ENCODE measurements at places on chromosomes 6 and 20.

GRCh38 chr20:10093087-10093591 is 58.4 kb downstream of the ANKEF1 start:
- no peaks in the 10 kb centered on the region for H3K27me3 ChIP-seq
- H3K27ac ChIP-seq: no peak overlapping the region
- H3K4me3 ChIP-seq: no peak overlapping the region
- no peak for DNase-seq
- H3K36me3 ChIP-seq: no peaks in the 10 kb centered on the region

DNA sequence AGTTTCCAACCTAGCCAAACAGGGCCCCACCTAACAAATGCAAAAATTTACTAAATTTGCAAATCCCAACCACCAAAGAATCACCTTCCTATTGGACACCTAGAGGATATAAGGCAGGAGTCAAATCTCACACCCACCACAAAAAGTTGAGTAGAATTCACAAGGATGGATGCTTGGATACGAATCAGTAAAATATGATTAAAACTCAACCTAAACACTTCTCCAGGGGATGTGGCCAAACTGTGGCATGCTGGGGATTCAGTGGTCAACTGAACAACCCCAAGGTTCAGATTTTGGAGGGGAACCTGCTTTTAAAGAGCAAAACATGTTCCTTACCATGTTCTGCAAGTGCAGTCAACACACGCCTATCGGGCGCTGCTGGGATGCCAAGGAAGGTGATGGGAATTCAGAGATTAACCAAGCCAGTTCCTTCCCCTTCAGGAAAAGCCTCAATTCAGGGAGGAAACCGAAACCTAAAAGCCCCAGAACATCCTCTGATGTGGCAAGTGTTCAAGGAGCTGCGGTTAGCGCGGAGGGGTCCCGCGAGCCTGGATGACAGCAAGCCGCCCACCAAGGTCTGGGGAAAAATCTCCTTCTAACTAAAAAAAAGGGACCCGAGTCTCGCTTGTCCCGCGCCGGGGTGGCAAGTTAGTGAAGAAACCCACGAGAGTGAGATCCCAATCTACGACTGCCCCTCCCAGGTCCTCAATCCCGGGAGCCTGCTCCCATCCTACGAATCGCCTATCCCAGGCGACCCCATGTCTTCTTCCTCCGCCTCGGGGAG is 902 bp downstream of the SAMHD1 start:
- H3K27ac ChIP-seq: peak overlapping the region; percentile 94
- H3K4me3 ChIP-seq: peak overlapping the region; percentile 92

DNA sequence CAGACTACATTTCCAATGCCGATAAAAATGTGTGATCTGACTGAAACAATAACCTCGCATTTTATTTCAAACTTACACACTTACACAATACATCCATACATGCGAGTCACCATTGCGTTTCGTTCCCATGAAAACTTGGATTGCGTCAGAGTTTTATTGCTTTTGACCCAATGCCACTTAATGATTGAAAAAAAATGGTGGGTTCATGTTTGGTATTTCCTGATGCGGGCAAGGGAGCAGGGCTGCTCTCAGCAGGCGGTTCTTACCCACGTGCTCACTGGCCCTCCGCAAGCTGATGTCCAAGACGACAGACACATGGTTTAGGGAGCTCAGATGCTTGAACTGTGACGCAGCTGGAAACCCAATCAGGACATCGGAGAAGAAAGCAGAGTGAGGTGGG is 281.0 kb upstream of the SULF2 start:
- no peak overlapping the region for H3K4me3 ChIP-seq
- H3K27me3 ChIP-seq: no peaks in the 10 kb centered on the region
- no peak for DNase-seq
- peaks cover 14% of the 10 kb centered on the region for H3K4me1 ChIP-seq

- H3K4me1 ChIP-seq: no peaks in the 10 kb centered on the region
- no peaks in the 10 kb centered on the region for H3K36me3 ChIP-seq
- H3K4me3 ChIP-seq: no peak overlapping the region
- no peak for DNase-seq
- H3K27ac ChIP-seq: no peak overlapping the region
Observed at GRCh38 chr20:23000232-23000947, 34.7 kb upstream of the SSTR4 start.

DNA sequence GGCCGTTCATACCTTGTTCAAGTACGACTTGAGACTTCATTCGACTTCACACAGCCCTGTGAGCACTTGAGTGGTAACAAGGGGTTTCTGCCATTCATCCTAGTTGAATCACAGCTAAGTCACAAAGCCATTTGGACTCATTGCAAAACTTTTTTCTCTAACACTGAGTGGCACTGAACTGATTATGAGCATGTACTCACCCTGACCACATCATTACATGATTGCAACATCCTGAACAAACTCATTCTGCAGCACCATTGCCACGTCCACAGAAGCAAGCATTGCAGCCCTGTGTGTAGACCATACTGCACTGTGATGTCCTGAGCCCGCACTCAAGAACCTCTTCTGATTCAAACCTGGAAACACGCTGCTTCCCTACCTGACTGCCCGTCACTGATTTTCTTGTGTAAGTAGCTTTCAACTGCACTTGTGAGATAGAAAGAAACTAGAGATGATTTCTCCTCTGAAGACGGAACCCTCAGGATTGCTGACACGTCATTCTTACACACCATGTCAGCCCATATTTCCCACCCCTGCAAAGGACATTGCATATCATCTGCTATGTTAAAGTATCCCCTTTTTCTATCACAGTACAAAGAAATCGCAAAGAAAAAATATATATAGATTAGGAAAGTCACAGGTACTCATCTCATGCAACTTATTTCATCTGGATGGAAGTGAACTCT is 81.6 kb downstream of the C6orf118 start:
- no peak overlapping the region for H3K27ac ChIP-seq
- no peak overlapping the region for H3K4me3 ChIP-seq
- H3K36me3 ChIP-seq: no peaks in the 10 kb centered on the region
- H3K4me1 ChIP-seq: no peaks in the 10 kb centered on the region
- DNase-seq: no peak

GRCh38 chr20:16535277-16535676 is 38.0 kb downstream of the KIF16B start:
- no peak for DNase-seq
- H3K4me3 ChIP-seq: no peak overlapping the region
- H3K27me3 ChIP-seq: no peaks in the 10 kb centered on the region
- no peaks in the 10 kb centered on the region for H3K36me3 ChIP-seq

GRCh38 chr6:168184701-168185100 is 105.7 kb upstream of the FRMD1 start:
- no peak overlapping the region for H3K4me3 ChIP-seq
- no peaks in the 10 kb centered on the region for H3K36me3 ChIP-seq
- no peak overlapping the region for H3K27ac ChIP-seq
- no peaks in the 10 kb centered on the region for H3K27me3 ChIP-seq

DNA sequence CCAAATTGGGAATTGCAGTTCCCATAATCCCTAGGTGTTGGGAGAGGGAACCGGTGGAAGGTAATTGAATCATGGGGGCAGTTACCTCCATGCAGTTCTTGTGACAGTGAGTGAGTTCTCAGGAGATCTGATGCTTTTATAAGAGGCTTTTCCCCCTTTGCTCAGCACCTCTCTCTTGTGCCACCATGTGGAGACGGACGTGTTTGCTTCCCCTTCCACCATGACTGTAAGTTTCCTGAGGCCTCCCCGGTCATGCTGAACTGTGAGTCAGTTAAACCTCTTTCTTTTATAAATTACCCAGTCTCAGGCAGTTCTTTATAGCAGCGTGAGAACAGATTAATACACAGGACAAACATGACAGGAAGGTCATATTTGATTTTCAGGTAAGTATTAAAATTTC is 25.3 kb upstream of the HECA start:
- H3K27ac ChIP-seq: no peak overlapping the region
- no peak overlapping the region for H3K4me3 ChIP-seq
- DNase-seq: no peak

DNA sequence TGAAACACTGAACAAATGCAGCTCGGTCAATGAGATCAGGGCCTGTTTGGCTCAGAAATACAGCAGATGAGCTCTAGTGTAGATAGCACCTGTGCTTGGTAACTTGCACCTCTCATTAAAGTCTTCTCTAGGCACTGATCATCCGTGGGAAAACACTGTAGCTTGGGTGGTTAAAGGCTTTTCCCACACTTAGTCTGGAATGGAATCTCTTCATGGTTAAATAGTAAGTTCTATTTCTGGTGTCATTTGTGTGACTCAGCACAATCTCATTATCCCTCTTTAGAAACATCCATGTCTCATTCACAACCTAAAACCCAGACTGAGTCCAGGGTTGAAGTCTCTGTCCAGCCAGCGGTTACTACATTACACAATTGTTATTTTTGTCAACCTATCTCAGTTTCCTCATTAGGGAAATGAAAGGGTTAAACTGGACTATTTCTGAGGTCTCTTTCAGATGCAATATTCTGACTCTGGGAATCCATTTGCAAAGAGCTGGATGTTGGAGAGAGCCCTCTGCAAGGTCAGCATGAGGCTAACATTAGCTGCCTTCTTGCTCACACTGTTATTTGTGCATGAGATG is 125.0 kb downstream of the ZDHHC14 start:
- H3K4me3 ChIP-seq: no peak overlapping the region
- H3K27ac ChIP-seq: no peak overlapping the region
- no peaks in the 10 kb centered on the region for H3K27me3 ChIP-seq
- H3K4me1 ChIP-seq: no peaks in the 10 kb centered on the region
- H3K36me3 ChIP-seq: no peaks in the 10 kb centered on the region

GRCh38 chr6:108476376-108476775 is 84.3 kb upstream of the FOXO3 start:
- DNase-seq: no peak
- no peaks in the 10 kb centered on the region for H3K36me3 ChIP-seq
- no peaks in the 10 kb centered on the region for H3K4me1 ChIP-seq
- no peak overlapping the region for H3K4me3 ChIP-seq
- H3K27ac ChIP-seq: no peak overlapping the region
- H3K27me3 ChIP-seq: no peaks in the 10 kb centered on the region

DNA sequence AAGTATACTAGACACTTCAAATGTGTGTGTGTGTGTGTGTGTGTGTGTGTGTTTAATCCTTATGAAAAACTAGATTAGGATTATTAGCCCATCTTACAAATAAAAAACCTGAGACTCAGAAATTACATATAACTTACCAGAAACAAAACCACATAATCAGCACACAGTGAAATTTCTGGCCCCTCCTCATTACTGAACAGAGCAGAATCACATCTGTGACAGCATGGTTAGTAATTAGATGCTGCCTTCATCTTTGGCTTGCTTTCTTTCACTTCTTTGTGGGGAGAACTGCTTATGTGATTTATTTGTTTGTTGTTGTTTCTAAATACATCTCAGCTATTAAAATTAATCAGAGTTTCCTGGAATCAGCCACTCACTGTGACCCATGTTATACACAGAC is 267.1 kb downstream of the TENT5A start:
- no peaks in the 10 kb centered on the region for H3K36me3 ChIP-seq
- H3K4me1 ChIP-seq: no peaks in the 10 kb centered on the region
- no peak overlapping the region for H3K4me3 ChIP-seq
- no peaks in the 10 kb centered on the region for H3K27me3 ChIP-seq
